ENCODE measurements at places on chromosomes 4 and X. TPM values are rescaled to one million over a fixed set of nuclear protein-coding genes. Genes with fewer than 3 reads are reported as not detected.

Gene ARMCX2
- 183 TPM for polyA plus RNA-seq

Gene SOWAHD
- polyA plus RNA-seq: 1.4 TPM

Gene GYPA
- polyA plus RNA-seq: not detected

Gene TDO2
- polyA plus RNA-seq: 9.3 TPM

Gene SPOCK3
- 3.0 TPM for polyA plus RNA-seq

Gene FHIP1A
- polyA plus RNA-seq: 0.88 TPM

Gene CPE
- polyA plus RNA-seq: 152 TPM

Gene TIMM17B
- 56.9 TPM for polyA plus RNA-seq

Gene MBNL3
- 18.0 TPM for polyA plus RNA-seq

Gene TSC22D3
- polyA plus RNA-seq: 146 TPM

Gene CITED1
- 1.2 TPM for polyA plus RNA-seq

Gene NUDT11
- 5.0 TPM for polyA plus RNA-seq

Gene SPATA18
- polyA plus RNA-seq: 2.5 TPM

Gene SORCS2
- polyA plus RNA-seq: 1.3 TPM

Gene MTTP
- polyA plus RNA-seq: 0.37 TPM

Gene CENPVL1
- polyA plus RNA-seq: not detected

Gene PCSK1N
- polyA plus RNA-seq: 0.24 TPM

Gene GPM6B
- 4.8 TPM for polyA plus RNA-seq

Gene CT45A5
- polyA plus RNA-seq: not detected

Gene FATE1
- 0.40 TPM for polyA plus RNA-seq

Gene FABP2
- 0.34 TPM for polyA plus RNA-seq

Gene ZFP42
- polyA plus RNA-seq: not detected

Gene CAPN6
- not detected for polyA plus RNA-seq

Gene GPC4
- 19.2 TPM for polyA plus RNA-seq

Gene USP17L13
- not detected for polyA plus RNA-seq

Gene MAGEC3
- not detected for polyA plus RNA-seq

Gene PIR
- 18.1 TPM for polyA plus RNA-seq

Gene IQCM
- not detected for polyA plus RNA-seq

Gene EPGN
- polyA plus RNA-seq: not detected

Gene ARMCX4
- polyA plus RNA-seq: 32.7 TPM

Gene ZNF711
- 33.9 TPM for polyA plus RNA-seq

Gene STATH
- not detected for polyA plus RNA-seq

Gene CT45A2
- not detected for polyA plus RNA-seq

Gene SPON2
- polyA plus RNA-seq: 4.1 TPM

Gene KCNIP4
- 0.97 TPM for polyA plus RNA-seq

Gene BEX3
- polyA plus RNA-seq: 431 TPM

All from adrenal gland (tissue), 19 donors.